ENCODE measurements at places on chromosomes 13 and 19. TPM values are rescaled to one million over a fixed set of nuclear protein-coding genes. Genes with fewer than 3 reads are reported as not detected.

The GET3 gene
- 78.1 TPM for polyA plus RNA-seq

The AXL gene
- polyA plus RNA-seq: 55.5 TPM

The CATSPERD gene
- polyA plus RNA-seq: not detected

The PRODH2 gene
- polyA plus RNA-seq: 0.41 TPM

The S1PR5 gene
- 1.9 TPM for polyA plus RNA-seq

The ATG4D gene
- 29.7 TPM for polyA plus RNA-seq

The MYBPC2 gene
- 0.57 TPM for polyA plus RNA-seq

The RNF17 gene
- polyA plus RNA-seq: 0.86 TPM

The MED25 gene
- polyA plus RNA-seq: 55.7 TPM

GRCh38 chr19:23281663-23282276 is 31.6 kb upstream of the ZNF724 start:
- no peak for DNase-seq

DNA sequence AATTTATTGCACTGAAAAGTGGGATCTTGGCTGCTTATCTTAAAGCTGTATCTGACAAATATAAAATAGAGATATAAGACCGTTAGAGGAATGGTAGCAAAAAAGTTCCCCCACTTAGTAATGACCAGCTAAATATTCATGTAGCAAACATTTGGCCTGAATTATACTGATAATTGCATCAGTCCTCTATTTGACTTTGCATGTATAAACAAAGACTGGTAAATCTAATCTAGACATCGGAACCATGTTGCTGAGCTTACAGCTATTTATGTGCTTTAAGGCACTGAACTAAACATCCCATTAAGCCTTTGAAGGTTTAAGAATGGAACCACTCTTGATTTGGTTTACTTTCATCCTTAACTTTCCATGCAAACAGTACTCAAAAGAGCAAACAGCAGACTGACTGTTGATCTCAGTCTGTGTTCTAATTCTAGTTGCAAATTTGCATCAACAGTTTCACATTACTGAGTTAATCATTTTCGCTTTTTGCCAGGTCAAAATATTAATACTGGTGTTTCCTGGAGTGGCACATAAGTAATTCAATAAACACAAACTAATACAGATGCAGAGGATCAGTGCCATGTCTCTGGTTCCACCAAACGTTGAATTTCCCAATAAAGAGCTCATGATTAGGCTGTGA is 203.5 kb upstream of the HTR2A start:
- no peak for DNase-seq

DNA sequence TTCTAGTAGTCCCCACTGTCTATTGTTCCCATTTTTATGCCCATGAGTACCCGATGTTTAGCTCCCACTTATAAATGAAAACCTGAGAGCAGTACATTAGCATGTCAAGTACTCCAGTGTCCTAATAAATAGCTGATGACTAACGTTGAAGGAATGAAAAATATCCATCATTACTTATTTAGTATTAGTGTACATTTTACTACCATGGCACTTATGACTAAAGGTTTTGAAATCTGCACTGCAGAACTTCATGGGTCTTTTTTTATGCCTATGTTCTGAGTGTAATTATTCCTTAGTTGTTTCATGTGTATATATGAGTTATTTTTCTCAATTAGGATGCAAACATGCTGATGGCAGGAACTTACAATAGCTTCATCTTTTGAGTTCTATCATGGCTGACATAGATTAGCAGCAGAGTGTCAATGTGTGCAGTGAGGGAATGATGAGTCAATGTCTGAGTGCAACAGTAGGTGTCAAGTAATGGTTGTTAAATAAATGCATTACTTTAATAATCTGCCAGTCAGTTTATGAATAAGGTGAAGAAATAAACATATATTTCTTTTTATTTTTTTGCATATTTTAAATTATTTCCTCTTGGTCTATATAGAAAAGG is 188.4 kb downstream of the ITGBL1 start:
- DNase-seq: no peak

DNA sequence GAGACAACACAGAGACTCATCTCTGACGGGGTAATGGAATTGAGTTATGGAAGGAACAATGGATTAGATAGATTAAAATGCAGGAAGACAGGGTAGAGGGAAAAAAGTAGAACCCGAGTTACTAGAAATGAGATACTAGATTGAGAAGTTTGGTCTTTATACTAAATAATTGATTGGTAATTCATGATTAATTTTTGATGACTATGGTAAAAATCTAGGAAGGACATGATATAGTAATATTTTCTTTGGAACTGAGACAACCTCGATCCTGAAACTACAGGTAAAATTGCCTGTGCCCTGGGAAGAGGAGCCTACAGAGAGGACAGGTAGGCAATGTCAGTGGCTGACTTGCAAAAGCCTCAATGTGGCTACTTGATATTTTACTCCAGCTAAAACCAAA is 188.4 kb upstream of the GPC6 start:
- no peak for DNase-seq

- DNase-seq: no peak
Observed at GRCh38 chr13:104289400-104289799, 1223.2 kb upstream of the SLC10A2 start.

DNA sequence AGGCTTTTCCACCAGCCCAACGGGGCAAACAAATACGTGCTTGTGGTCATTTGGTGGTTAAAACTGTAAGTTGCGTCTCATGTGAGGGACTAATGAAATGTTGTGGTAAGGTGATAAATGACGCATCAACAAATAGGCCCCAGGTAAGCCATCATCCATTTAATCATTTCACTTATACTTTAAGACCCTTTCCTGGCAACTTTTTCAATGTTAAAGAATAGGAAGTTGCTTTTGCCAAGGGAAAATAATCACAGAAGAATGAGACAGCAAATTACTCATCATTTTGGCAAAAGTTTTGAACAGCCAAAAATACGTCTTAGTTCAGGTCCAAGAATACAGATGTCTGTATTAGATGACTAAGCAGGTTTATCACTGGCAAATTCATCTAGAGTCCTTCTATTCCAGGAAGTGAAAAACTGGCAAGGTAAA is 660.4 kb downstream of the SLITRK1 start:
- no peak for DNase-seq

DNA sequence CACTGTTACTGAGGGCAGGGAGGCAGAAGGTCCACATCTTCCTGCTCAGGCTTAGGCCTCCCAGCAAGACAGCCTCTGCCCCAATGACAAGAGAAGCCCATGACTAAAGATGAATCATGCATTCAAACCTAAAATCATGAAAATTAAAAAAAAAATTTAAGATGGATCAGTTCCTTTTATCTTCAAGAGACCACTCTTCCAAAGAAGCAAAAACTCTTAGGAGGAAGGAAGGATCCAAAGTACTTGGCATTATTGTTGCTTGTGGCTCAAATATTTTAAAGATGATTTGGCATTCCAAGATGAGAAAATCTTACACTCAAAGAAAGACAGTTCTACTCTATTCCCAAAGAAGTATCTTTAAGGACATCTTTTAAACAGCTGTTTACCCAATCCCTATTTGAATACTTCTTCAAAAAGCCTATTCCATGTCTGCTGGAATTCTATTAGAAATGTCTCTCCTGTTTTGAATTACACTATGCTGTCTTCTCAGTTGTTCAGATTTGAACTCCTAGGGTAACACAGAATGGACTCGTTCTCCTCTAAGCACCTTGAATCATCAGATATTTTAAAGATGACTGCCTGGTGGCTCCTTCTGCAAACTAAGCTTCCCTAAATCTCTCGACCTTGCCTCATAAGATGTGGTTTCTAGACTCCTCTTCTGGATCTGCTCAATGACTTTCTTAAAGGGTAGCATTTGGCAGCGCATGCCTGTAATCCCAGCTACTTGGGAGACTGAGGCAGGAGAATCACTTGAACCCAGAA is 7.0 kb downstream of the SERP2 start:
- DNase-seq: no peak

DNA sequence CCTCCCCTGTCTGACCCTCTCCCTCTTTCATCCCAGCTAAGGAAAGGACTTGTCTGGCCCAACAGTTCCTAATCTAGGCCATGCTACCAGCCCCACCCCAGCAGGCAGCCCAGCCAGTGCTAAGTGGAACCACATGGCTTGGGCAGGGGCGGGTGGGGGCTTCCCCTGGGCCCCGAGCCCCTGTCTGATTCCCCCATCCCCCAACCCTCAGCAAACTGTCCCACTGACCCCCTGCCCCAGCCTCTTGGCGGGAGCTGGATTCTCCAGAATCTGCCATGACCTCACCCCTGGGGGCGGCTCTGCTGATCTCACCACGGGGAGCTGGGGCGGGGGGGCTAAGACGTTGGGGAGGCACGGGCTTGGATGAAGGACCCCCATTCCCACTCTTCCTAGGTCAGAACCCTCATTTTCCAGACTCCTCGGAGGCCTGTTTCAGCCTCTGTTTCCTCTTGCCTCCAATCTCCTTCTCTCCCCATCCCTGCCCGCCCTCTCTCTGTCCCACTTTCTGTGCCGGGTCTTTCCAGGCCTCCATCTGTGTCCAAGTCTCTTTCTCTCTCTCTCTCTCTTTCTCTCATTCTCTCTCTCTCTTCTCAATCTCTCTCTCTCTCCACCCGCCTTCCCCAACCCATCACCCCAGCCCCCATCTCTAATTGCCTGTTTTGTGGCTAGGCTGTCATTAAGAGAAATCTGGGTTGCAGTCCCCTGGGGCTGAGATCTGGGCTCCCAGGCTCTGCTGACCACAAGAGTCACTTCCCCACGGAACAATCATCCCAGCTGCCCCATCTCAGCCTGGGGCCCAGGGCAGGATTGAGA is 2.7 kb downstream of the COL5A3 start:
- DNase-seq: no peak

- no peak for DNase-seq
Observed at GRCh38 chr13:44128552-44129001, 245.0 kb upstream of the SERP2 start.

DNA sequence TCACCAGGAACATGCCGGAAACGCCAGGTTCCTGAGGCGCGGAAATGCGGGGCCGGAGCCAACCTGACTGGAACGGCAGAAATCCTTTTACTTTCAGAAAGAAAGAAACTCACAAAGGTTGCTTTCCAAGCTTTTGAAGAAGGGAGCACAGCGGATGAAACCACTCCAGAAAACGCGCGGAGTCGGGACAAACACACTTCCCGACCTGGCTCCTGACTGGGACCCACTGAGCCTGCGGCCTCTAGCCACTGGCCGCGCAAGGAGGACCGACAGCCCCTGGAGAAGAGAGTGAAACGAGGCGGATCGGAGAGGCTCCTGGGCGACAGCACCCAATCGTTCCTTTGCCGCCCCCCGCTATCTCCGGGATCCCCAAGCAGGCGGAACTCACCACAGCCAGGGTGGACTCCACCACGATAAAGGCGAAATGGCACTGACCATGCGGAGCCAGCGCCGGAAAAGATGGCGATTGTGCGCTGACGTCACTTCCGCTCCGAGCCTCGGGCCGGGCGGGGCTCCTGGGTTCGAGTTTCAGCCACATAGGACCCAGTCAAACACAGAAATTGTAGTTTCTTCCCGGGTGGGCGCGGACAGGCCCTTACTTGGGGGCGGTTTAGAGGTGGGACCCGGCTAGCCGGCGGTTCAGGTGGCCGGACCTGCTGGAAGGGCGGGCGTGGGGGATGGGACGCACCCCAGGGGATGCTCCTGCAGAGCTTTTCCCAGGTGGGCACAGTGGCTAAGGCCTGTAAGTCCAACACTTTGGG is at the start of gene ZNF121:
TSS of gene ZNF121 (minus strand) at position 432 of the 761 bp plus-strand sequence. CDS start 16,407 bp downstream, outside the sequence.
- peak; percentile 79 for DNase-seq

DNA sequence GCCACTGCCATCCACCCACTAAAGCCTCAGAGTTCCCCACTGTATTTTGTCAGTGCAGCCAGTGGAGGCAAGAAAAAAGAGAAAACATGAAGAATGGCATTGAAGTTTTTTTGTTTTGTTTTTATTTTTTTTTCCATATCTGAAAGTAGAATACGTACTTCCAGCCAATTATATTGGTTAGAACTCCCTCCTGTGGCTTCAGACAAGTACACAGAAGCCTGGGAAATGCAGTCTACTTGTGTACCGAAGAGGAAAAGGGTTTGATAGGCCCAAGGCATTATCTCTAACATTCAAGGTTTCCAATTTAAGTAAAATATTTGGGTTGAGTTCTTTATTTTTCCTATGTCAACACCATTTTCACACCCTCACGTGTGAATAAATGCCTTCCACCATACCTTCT is 696.2 kb upstream of the GPC6 start:
- DNase-seq: no peak

GRCh38 chr19:925526-926322 is at the start of gene ARID3A:
ARID3A (plus strand) TSS chr19:926035; CDS start chr19:929529, 3,494 bp downstream.
- no peak for DNase-seq

DNA sequence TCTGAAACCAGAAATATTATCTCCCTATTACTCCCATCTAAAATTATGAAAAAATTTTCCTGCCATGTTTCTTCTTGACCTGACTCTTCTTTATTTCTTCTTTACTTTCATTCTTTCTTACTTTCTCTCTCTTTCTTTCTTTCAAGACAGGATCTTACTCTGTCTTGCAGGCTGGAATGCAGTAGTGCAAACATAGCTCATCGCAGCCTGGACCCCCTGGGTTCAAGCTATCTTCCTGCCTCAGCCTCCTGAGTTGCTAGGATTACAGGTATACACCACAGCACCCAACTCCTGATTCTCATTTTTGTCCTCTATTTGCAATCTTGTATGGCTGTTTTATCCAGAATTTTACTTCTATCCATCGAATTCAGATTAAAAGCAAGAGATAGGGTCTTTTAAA is 631.1 kb downstream of the TBC1D4 start:
- DNase-seq: no peak

DNA sequence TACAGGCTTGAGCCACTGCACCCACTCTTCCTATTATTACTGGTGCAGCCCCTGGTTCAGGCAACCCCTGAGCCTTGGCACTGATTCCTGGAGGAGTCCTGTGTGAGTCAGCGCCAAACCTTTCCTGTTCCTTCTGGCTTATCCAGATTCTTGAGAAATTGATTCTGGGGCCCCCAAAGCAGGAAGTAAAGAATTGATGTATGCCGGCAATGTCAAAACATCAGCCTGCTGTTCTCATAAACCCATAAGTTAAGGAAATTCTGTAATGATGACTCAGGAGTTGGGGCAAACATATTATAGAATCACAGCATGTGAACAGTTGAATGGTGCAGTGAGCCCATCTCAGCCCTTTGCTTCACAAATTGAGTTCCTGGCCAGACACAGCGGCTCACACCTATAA is 1.4 kb upstream of the OR7G3 start:
- DNase-seq: no peak

DNA sequence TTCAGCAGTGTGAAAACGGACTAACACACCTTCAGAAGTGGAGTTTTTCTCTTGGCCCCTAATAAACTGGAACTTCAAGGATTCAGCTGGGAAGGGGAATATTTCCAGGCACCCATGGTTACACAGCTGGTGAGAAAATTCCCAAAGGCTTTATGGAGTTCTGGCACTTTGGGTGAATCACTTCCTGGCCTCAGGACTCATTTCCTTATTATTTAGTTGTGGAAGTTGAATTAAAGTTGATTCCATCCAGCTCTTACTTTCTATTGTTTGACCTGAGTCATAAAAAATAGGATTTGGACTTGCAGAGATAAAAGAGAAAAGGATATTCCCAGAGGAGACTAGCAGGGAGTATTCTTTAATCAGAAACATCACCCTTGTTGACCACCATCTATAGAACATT is 882.1 kb downstream of the UQCRFS1 start:
- no peak for DNase-seq
